ENCODE measurements at places on chromosomes 5 and 9.

GRCh38 chr9:132673355-132673754 lies 3.1 kb downstream of the GTF3C4 start:
- no peak for DNase-seq

- DNase-seq = no peak
Observed at GRCh38 chr9:706606-707459, 134.7 kb upstream of the DMRT1 start.

DNA sequence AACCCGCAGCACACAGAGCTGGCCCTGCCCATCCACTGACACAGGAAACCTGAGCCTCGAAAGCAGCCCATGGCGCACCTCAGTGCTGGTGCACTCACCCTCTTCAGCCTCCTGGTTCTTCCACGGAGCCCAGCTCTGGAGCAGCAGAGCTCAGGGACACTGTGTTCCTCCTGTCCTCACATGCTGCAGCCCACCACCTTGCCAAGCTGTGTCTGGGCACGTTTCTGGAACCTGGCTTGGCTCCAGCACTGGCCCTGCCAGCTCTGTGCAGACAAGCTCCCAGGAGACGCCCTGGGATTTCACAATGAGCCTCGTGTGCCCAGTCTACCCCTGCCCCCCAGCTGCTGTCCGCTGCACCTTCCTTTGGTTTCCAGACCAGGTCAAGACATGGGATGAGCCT lies 119.5 kb downstream of the SYK start:
- no peak for DNase-seq

GRCh38 chr9:121559183-121559582 lies 59.5 kb upstream of the GGTA1 start:
- DNase-seq = no peak

DNA sequence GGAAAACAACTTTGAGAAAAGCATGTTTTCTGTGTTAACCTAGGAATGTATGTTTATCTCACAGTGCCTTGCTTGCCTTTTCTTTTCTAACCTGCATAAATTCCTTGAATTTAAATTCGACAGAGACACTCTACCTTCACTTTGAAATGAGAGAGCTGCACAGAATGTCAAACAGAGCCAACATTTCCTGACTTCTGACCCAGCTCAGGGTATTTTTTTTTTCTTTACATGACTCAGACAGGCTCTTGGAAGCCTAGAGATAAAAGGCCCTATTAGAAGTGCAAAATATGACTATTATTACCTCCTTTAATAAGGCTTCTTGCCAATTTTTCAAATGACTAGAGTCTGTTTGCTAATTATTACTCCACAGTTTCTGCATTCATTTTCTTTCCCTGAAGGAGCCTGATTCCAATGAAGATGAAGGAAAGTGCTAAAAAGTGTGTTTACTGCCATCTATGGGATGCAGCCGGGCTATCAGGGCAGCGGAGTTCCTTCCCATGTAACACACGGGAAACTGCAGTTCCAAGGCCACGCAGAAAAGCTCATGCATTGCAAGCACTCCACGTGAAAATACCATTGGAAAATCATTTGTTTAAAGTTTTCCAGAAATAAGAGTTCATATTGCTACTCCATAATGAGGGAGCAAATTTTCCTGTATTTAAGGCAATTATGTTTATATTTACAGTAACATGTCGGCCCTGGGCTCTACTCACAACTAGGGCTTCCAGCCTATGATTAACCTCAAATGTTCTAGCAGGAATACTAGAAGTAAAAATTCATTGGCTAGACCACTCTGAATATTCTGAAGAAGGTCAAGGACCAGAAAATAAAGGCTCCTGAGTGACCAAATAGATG lies 485.6 kb downstream of the ZSWIM6 start:
- DNase-seq = no peak

DNA sequence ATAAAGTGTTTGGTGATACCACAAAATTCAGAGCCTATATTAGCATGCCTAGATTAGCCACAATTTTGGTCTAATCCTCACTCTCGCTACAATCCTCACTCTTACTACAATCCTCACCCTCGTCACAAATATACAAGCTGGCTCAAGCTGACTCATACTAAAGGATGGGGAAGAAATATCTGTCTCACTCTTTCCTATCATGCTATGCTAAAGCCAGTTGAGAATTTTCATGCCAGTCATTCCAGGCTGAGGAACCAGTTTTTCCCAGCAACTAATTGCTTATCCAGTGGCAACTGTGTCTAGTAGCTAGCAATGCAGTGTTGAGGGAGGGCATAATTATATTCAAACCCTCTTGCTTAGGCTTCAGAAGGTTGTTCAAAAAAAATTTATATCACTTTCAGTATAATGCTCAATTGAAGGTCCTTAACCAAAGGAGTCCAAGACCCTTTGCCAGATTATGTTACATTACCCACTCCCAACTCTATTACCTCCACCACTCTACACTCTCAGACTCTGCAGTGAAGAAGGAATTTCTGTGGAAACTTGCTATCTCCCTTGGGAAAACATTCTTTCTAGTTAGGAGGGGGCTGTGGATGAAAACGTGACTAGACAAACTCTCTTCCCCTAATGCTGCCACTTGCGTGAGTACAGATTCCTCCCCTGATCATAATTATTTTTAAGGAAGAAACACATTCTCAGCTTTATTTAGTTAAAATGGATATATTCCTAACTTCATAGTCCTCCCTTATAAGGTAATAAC lies 810.3 kb upstream of the ACO1 start:
- no peak for DNase-seq

DNA sequence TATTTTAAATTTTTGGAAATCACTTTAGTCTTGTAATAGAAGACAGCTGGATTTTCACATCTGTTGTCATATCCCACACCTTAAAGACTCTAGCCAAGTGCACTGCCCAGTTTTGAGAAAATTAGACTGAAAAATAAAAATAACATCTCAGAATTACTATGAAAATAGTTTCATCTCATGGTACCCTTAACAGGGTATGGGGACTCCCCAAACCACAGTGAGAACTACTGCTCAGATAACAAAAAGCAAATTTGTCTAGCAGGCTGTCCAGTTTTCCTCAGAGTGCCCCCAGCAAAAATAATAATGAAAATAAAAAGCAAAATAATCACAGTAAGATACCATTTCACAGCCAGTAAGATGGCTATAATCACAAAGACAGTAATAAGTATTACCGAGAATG lies 6.5 kb downstream of the UBQLN1 start:
- DNase-seq = no peak

DNA sequence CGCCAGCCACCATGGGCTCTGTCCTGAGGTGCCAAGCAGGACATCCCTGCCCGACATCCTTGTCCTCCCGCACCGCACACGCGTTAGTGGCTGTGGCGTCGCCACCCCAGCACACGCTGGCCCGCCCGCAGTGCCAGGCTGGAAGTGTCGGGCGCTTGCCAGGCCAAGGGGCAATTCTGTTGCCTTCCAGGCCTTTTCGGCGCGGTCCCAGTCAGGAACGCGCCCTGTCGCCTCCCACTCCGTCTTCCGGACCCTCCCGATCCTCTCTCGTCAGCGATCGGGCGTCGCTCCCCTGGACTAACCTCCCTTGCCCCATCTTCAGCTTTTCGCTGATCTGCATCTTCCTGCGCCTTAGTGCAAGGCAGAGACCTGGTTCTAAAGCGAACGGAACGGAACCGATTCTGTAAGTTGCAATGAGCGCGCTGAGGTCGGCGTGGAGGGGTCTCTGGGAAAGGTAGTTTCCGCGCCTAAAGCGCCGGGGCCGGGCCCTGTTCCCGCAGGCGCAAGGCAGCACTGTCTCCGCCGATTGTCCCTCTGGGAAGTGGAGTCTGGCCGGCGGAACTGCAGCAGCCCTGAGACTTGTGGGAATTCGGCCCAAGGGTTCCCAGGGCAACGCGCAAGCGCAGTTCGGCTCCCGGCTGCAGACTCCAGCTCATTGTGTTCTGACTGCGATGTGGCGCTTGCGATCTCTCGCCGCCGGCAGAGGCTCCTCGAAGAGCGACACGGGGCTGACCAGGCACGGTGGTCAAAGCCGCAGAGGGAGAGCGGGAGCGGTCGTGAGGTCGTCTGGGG lies at the start of gene ZNF454:
Gene ZNF454, plus strand, starts transcription at position 630 of the 792 bp plus-strand sequence. CDS start 1,594 bp downstream, outside the sequence.
- DNase-seq = no peak

- DNase-seq = no peak
Observed at GRCh38 chr5:16559702-16560101, 57.1 kb downstream of the RETREG1 start.

- no peak for DNase-seq
Observed at GRCh38 chr5:3214838-3215374, 380.7 kb upstream of the IRX1 start.

DNA sequence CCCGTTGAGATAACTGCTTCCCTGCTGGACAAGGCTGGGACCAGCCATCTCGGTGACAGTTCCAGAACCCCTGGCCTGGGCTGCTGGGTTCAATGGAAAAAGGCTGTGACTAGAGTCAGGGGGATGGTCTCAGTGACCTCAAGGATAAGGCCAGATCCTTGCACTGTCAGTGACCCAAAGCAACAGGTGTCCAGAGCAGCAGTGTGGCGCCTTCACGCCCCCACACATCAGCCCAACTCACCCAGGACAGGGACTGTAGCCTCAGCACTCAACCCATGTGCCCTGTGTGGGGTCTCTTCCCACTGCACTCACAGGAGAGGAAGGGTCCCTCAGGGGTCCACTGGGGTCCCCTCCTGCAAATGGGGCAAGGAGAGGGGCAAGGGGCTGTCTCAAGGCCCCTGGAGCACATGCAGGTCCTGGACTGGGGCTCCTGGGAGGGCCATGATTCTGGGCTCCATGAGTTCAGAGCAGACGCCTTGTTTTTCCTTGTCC lies 698 bp upstream of the LCN2 start:
- no peak for DNase-seq

DNA sequence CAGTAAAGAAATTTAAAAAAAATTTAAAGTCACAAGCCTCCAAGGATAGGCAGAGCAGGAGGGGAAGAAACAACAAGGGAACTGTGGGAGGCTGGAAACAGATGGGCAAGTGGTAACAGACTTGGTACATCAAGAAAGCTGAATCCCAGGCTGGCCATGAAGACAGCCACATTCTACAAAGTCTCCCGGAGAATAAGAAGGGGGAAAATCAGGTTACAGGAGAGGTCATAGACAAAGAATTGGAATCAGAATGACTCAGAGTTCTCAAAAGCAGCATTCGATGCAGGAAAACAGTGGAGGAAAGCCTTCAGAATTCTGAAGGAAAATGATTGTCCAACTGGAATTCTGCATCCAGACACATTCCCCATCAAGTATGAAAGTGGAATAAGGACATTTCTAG lies 129.7 kb downstream of the ADAMTS2 start:
- no peak for DNase-seq

GRCh38 chr5:147240266-147240985 lies 5.6 kb downstream of the STK32A start:
- no peak for DNase-seq

GRCh38 chr5:125036494-125036893 lies 290.1 kb upstream of the ZNF608 start:
- no peak for DNase-seq

GRCh38 chr5:59326596-59326995 lies 566.9 kb downstream of the PDE4D start:
- DNase-seq = no peak

DNA sequence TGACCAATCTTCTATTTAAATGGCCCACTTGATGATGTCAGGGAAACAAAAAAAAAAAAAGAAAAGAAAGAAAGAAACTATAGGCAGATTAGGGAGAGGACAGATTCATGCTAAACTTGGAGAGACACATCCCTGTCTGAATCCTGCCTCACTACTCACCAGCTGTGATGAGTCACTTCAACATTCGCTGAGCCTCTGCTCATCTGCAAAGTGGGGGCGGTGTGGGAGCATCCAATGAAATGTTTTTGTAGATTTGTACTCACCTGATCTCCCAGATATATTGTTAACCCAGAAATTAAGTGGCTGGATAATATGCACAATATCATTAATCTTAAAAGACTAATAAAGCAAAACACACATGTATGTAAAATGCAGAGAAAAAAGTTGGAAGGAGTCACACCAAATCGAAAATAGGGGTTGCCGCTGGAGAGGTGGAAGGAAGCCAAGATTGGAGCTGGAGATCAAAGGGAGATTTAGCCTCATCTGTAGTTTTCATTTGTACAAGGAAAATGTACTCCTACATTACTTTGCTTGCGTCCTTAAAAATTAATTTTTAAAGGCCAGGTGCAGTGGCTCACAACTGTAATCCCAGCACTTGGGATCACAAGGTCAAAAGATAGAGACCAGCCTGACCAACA lies 17.0 kb upstream of the ERGIC1 start:
- DNase-seq = no peak

DNA sequence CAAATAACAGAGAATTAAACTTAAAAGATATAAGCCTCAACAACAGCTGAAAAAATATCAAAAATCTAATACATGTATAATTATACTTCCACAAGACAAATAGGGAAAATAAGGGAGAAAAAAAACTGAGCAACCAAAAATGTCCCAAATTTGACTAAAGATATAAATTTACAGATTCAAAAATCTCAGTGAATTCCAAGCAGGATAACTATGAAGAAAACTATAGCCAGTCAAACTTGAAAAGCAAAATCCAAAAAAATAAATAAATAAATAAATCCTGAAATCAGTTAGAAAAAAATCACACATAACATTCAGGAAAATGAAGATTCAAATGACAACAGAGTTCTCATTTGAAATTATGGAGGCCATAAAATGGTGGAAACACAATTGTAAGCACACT lies 56.7 kb downstream of the AGTPBP1 start:
- DNase-seq = no peak

DNA sequence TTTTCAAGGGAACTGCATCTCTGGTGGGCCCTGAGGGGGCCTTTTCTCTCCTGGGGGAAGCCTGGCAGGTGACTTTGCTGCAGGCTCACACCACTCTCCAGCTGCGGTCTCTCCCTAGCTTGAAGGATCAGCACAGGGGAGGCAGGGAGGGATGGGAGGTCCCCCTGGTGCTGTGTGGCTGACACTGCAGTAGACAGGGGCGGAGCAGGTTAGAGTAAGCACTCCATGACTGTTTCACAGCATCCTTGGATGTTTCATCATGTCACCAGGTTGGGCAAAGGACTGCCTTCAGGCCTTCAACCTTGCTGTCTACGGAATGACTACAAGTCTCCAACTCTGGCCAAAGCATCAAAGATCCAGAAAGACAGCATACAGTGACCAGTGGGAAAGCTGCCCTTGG lies 470.7 kb downstream of the CDK5RAP2 start:
- no peak for DNase-seq

GRCh38 chr9:20227166-20227874 lies 395.0 kb downstream of the MLLT3 start:
- no peak for DNase-seq

GRCh38 chr9:119004618-119004990 lies 364.6 kb downstream of the BRINP1 start:
- no peak for DNase-seq

- no peak for DNase-seq
Observed at GRCh38 chr5:158843305-158843704, 256.4 kb downstream of the EBF1 start.

GRCh38 chr5:174731214-174732035 lies 7.0 kb downstream of the MSX2 start:
- DNase-seq = no peak

- DNase-seq = no peak
Observed at GRCh38 chr5:108773330-108773729, 25.6 kb downstream of the FER start.

- DNase-seq = no peak
Observed at GRCh38 chr9:98391406-98391805, 136.0 kb upstream of the TBC1D2 start.

GRCh38 chr9:117704597-117704996 lies 394 bp downstream of the TLR4 start:
- DNase-seq = no peak

- DNase-seq = no peak
Observed at GRCh38 chr5:149948993-149949392, 4.4 kb upstream of the PDE6A start.

- DNase-seq = no peak
Observed at GRCh38 chr9:133527444-133527920, 2.7 kb upstream of the MYMK start.

- DNase-seq = no peak
Observed at GRCh38 chr5:55421074-55421529, 113.3 kb downstream of the MTREX start.

- DNase-seq = no peak
Observed at GRCh38 chr5:134028496-134028895, 23.7 kb upstream of the VDAC1 start.

Measured in stimulated activated CD4-positive, alpha-beta T cell treated with anti-CD3 and anti-CD28 coated beads, TNF-alpha, amount 100 ng/mL, for 4 hours (primary cell).